ENCODE measurements at places on chromosomes 6 and 20.

GRCh38 chr20:49595811-49596561 is 28.0 kb upstream of the PTGIS start:
- DNase-seq = peak; percentile 71

DNA sequence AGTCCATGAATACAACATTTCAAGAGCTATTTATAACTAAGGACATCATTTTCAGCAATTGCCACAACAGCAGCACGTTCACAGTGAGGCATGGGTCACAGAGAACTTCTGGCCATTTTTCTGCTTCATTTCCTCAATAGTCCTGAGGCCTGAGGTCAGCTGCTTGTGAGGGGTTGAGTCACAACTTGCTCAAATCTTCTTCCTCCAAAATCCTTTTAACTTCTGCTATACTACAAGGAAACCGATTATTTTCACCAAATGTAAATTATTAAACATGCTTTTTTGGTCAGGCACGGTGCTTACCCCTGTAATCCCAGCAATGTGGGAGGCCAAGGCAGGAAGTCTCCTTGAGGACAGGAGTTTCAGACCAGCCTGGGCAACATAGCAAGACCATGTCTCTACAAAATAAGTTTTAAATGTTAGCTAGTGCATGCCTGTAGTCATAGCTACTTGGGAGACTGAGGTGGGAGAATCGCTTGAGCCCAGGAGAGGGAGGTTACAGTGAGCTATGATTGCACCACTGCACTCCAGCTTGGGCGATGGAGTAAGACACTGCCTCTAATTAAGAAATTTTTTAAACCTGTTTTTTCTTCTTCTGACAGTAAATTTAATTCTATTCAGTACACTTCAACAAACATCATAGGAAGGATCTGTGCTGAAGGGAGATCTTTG is 11.1 kb upstream of the SLC16A10 start:
- DNase-seq = no peak

GRCh38 chr20:3749087-3749688 is 16.7 kb downstream of the HSPA12B start:
- DNase-seq = no peak

- DNase-seq = no peak
Measured at GRCh38 chr20:41172296-41173140, 35.2 kb downstream of the PLCG1 start.

DNA sequence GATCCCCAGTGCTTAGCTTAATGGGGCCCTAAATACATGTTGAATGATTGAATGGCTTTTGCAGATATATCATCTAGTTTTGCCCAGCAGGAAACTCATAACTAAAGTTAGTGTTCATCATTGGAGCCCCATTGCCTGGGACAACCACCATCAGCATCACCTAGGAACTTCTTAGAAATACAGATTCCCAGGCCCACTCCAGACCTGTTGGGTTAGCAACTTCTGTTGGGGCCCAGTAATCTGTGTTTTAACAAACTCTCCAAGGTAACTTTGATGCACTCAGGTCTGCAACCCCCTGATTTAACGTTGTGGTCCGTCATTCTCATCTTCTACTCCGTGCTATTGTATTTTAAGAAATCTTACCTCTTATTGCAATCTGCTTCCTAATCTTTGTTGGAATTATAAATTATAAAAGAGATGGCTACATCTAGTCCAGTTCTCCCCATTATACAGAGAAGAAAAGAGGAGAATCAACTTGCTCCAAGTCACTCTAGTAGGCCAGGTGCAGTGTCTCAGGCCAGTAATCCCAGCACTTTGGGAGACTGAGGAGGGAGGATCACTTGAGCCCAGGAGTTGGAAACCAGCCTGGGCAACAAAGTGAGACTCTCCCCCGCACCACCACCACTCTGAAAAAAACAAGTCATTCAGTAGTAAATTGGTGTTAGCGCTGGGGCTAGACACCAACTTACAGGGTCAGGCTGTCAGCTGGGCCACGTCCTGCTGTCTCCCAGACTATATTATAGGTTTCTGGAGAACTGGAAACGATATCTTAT is 13.7 kb downstream of the FOXP4 start:
- no peak for DNase-seq

- no peak for DNase-seq
Measured at GRCh38 chr6:16393326-16393725, 154.9 kb downstream of the GMPR start.

DNA sequence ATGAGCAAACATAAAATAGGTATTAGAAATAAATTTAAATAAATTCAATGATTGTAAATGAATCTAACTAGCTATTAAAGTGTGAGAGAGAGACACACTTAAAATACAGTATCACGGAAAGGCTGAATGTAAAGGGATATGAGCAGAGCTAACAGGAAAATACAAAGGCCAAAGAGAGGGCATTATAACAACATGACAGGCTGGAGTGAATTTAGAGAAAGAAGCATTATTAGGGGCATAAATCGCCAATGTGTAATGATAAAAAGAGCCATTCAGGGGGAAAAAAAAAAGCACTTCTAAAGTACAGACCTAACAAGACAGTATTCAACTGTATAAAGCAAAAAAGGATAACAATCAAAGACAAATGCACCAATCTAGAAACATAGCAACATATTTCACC is 28.1 kb downstream of the DACT2 start:
- DNase-seq = no peak

DNA sequence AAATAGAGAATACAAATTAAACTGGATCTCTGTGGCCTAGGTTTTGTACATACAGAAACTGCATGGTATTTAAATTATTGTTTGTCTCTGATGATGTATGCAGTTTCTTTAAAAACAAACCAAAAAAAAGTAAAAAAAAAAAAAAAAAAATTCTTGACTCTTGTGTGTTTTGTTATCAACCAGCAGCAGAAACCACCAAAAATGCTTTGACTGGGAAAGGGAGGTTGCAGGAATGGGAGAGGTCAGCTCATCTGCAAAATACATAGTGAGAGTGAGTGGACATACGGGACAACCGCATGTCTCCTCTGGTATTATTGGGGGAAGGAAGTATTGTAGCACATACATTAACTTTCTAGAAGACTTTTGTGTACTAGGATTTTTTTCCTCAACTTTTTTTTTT is 38.0 kb downstream of the TBC1D7 start:
- DNase-seq = no peak

Data from stimulated activated CD4-positive, alpha-beta T cell treated with anti-CD3 and anti-CD28 coated beads, Interleukin-1b, Interleukin-23, amount 100 ng/mL, for 24 hours (primary cell).